Stimulated activated CD4-positive, alpha-beta T cell treated with anti-CD3 and anti-CD28 coated beads, Interleukin-12 subunit alpha, Interleukin-12 subunit beta, amount 100 ng/mL, for 48 hours (primary cell): ENCODE measurements at places on chromosomes 5 and 9.

GRCh38 chr5:96838201-96839070, 30.7 kb upstream of the ERAP1 start:
- DNase-seq = no peak

DNA sequence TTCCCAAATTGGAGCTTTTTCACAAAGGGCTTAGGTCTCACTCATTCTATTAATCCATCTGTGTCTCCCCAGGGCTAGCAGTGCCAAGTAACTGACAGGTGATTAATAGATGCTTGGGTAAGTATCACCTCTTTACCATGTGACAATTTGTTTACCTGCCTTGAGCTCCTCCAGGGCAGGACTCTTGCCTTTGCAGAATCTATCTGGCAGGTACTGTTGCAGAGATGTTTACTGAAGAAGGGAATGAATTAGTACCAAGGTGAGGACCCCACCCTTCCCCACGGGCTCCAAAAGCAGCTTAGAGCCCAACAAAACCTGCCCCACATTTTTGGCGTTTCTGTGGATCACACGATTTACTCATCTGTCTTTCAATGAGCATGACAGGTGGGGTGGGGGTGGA, 698 bp upstream of the TGFBI start:
- no peak for DNase-seq

- DNase-seq = no peak
These were observed 108.2 kb upstream of the GPR151 start for GRCh38 chr5:146624179-146624578.

DNA sequence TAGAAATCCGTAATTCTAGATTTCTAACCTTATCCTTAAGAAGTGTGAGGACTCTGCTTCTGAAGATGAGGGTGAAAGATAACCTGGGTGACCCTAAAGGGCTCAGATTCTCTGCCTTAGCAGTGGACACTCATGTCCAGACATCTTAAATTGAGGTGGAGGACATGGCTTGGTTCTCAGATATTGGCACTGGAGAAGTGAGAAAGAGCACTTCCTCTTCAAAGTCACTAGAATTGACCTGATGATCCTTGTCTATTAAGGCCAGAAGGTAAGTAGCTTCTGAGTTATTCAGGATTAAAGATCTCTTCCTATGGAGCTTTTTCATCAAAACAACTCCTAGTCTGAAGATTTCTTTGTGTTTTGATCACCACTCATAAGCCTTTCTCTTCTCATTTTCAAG, 54.8 kb downstream of the C9 start:
- no peak for DNase-seq

- DNase-seq = no peak
These were observed 21.3 kb downstream of the GALNT10 start for GRCh38 chr5:154211641-154212390.

DNA sequence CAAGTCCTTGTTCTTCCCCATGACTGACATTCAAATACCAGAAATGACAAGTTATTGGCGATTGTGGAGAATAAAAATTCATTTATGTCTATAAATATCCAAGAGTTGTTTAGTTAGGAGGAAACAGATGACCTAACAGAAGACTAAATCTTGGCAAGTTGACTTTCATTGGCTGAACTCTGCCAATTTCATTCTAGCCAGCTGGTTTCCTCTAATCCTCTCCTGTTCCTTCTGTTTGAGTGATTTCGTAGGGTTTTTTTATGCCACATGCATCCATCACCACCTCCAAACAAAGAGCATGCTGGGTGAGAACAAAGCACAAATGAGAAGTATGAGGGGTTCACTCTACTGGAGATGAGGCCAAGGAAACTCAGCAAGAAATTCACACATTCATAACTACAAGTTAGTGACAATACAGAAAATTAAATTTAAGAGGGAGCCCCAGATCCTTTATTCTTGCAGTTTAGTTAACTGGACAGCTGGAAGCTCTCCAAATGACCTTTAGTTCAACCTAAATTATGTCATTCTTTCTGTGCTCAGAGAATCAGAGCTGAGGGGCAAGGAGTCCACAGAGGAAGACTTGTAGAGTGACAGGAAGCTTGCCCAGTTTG, 932.0 kb downstream of the TLE4 start:
- no peak for DNase-seq

DNA sequence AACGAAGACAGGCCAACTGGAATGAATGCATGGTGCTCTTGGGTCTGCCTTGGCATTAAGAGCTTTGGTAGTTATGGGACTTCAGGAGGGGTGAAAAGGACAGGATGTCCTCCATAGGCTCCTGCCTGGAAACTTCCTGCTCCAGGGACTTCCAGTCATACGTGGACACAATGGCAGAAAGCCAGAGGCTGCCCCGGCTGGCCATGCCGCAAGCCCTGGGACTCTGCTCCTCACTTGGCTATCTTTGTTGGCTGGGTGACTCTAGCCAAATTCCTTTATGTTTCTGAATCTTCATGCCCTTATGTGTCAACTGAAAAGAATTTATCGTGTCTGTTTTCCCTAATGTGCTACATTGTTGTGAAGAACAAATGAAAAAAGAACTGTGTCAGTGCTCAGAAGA, 136.9 kb downstream of the SIL1 start:
- no peak for DNase-seq

- DNase-seq = no peak
These were observed 104.8 kb downstream of the PAX5 start for GRCh38 chr9:36929350-36929675.
